ENCODE measurements at places on chromosomes 16 and 17.
A peak's percentile ranks its signal among the peaks of the same experiment; 100 is the strongest.

DNA sequence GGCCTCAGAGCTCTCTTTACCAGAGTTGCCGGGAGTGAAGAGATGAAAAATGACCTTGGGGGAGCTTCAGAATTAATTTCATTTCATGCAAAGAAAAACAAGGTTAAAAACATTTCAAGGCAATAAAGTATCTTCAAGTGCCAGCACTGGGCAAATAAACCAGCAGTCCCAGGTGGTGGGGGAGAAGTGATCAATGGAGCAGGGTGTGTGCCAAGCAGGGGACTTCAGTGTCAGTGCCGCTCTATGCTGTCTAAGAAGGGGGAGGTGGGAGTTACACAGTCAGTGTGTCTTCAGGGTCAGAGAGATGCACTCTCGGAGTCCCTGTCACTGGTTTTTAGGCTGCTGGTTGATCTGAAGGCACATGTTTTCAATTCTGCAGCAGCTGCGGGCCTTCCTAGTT is 57.2 kb upstream of the MGAT5B start:
- DNase-seq: no peak

DNA sequence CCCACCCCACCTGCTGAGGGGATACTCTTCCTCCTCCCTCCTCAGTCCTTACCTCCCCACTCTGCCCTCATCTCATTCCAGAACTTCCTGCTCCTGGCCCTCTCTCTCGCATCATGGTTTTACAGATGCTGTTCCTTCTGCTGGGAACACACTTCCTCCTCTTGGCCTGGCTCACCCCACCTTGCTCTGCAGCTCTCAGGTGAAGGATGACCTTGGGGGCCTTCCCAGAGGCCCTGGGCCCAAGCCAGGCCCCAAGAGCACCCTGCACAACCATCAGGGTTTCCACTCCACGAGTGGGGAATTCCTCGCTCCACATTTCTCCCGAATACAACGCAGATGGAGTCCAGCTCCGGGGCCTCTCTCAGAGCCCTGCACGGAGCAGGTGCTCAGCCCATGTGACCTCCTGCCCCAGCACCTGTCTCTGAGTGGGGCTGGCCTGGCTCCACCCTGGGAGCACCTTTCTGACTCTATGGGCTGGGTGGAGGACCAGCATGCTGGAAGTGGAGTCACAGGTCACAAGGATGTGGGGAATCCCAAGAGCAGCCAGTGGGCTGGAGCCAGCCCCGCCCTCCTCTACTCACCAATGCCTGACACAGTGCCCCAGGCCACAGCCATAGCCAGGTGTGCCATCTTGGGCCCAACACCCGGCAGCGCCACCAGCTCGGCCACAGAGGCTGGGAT is 4.5 kb downstream of the NTHL1 start:
- DNase-seq: no peak

DNA sequence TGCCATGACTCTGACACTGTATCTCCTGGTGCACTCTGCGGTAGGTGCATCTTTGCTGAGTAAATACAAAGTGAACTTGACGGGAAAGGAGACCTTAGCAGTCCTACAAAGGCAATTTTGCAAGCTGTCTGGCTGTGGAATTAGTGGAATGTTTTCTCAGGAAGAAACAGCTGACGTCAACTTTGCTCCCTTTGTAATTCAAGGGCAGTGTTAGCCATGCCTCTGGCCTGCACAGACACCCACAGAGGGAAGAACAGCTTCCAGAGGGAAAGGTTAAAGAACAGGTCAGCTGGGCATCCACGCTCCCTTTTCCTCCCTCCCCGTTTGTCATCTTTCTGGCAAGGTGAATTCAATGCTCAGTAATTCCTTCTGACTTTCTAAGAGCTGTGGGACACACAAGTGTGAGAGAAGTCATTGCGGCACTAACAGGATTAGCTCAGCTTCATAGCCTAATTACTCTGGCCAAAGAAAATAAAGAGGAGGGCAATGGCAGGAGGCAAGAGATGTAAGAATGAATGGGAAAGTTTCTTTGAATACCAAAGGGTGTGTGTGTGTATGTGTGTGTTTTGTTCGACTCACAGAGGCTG is 476.9 kb upstream of the GOT2 start:
- peak; percentile 22 for DNase-seq

GRCh38 chr16:17567455-17567854 is 96.7 kb upstream of the XYLT1 start:
- DNase-seq: no peak

All from fibroblast of skin of left biceps (primary cell).